ENCODE measurements at places on chromosomes 3 and 15.

DNA sequence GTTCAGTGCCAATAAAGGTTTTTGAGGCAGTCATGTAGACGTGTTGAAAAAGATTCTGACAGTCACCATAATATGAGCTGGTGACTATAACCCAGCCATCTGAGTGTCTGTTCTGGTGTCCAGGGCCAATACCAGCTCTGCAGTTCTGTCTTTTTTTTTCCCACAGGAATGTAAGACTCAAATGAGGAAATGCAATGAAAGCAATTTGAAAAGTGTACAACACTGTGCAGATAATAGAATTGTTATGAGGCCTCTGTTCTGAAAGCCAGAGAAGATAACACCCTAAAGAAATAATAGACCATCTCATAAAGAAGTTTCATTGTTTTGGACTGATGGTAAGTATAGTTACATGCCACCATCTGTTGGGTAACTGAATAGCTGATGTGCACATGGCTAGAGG is 57.1 kb downstream of the CLDN1 start:
- DNase-seq = no peak

- DNase-seq = no peak
Measured at GRCh38 chr15:86572368-86572841, 492.7 kb downstream of the AGBL1 start.

DNA sequence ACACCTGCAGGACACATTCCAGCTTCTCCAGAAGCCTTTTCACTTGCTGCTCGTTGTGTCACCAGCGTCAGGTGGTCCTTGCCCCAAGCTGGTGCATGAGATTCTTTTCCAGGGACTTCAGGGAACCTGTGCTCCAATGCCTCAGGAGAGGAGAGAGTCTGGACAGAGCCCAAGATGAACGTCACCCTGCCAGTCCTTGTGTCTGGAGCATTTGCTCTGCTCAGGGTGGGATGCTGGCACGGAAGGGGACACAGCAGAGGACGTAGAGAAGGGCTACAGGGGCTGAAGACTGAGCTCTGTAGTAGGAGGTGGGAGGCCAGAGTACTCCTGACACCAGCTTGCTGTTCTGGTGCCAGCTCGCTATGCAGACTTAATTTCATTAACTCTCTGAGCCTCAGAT is 262.1 kb downstream of the XXYLT1 start:
- no peak for DNase-seq

DNA sequence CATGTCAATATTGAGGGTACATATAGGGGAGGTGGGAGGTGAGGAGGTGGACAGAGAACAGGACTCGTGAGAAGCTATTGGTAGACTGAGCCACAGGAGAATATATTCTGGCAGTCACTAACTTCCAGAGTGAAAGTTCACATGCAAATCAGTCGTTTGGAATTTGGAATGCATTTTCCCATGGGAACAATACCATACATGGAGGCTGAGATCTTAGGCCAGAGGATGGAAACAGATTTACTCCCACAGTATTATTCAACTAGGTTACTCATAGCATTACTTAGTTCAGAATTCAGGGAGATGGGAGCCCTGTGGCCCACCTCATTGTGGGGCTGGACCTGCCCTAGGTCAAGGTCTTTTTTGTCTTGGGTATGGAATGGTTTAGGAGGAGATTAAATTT is 36.4 kb upstream of the ABHD2 start:
- no peak for DNase-seq

DNA sequence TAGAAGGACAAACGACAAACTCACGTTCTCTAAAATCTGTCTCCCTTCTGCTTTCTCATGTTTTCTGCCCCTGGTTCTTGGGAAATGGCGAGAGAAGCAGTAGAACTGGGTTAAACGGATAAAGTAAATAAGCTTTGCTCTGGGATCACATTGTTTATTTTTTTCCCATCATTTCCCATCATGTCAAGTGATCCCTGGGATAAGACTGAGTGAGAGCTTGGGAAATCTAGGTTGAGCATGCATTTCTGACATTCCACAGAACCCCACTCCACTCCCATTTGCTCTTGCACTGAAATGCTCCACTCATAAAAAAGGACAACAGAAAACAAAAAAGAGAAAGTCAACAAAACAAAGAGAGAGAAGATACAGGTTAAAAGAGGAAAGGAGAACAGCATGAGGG is 69.1 kb downstream of the SEMA6D start:
- DNase-seq = no peak

DNA sequence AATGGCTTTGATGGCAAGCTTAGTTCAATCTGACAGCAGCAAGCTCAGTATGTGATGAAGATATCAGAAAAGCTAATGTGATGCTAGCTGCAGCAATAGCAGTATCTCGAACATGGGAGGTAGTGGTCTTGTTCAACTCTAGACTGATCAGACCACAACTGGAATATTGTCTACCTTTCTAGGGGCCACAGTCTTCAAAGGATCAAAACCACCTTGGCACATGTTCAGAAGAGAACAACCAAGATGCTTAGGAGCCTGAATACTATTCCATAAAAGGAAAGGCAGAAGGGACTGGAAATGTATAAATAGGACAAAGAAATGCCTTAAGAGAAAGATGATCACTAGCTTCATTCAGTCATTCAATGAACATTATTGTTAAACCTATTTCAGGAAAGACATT is 2.3 kb downstream of the C3orf70 start:
- DNase-seq = no peak

- DNase-seq = no peak
Measured at GRCh38 chr15:29138260-29138659, 131.4 kb downstream of the NSMCE3 start.

DNA sequence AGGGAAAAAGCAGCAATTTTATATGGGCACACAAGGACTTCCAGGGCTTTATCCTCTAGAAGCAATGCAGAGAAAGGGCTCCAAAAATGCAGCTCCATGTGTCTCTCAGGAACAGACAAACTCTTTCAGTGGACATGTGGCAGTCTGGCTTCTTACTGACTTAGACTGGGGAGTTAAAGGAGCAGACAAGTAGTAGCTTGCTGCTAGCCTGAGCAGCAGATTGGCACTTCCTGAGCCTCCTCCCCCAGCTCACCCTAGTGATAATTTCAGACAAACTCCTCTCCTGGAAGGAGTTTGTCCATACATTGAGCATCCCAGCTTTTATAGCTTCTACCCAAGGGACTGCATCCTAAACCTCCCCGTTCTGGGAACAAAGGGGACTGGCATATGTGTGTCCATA is 101.7 kb upstream of the MANF start:
- DNase-seq = no peak

DNA sequence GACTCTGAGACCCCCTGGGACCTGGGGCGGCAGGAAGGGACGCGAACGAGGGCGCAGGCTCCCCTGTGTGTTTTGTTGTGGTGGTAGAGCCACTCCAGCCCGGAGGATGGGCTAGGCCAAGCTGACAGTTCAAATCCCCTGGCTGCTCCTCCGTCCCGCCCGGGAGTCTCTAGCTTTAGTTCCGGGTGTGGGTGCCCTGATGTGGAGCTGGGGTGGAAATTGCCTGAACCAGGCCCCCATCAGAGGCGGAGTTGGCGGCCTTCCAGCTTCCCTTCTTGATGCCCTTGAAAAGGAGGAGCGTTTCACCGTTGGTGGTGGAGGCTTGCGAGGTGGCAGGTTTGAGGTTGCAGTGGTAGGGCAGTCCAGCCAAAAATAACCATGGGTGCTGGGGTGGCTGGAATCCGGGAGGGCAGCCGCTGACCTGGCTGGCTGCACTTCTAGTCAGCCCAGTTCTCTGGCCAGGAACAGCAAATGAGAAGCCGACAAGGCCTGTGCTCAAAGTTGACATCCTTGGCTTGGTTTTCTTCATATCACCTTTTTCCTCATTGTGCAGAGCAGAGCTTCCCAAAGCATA is 817 bp downstream of the CLK3 start:
- DNase-seq = peak; percentile 72

GRCh38 chr15:79901958-79902357 is 5.1 kb upstream of the MTHFS start:
- DNase-seq = no peak

DNA sequence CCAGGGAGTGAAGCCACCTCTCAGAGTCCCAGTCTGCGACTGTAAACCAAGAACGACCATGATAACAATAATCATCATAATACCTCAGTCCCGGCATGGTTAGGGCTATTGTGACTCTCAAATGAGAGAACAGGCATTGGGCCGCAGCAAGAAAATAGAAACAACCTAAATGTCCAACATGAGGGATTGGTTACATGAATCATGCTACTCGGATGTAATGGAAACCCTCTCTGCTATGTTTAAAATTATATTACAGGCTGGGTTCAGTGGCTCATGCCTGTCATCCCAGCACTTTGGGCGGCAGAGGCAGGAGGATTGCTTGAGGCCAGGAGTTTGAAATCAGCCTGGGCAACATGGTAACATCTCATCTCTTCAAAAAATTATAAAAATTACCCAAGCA is 2.8 kb downstream of the CPN2 start:
- no peak for DNase-seq

GRCh38 chr3:64295594-64295993 is 70.3 kb upstream of the PRICKLE2 start:
- no peak for DNase-seq

DNA sequence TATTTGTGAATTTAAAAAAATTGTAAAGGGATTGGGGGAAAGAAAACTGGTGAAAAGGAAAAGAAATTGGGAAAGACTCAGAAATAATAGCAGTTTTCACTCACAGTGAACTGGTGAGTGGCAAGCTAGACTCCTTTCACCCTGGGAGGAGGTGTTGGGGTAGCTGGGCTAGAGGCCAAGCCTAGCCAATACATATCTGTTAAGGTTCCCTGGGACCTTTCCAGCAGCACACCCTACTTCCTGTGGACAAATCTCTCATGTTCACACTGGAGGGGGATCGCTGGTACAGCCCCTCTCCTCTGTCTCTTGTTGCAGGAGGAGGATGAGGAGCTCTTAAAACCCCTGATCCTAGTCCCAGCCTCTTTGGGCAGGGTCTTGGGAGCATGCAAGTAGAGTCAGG is 3.7 kb upstream of the RPP25 start:
- DNase-seq = no peak

DNA sequence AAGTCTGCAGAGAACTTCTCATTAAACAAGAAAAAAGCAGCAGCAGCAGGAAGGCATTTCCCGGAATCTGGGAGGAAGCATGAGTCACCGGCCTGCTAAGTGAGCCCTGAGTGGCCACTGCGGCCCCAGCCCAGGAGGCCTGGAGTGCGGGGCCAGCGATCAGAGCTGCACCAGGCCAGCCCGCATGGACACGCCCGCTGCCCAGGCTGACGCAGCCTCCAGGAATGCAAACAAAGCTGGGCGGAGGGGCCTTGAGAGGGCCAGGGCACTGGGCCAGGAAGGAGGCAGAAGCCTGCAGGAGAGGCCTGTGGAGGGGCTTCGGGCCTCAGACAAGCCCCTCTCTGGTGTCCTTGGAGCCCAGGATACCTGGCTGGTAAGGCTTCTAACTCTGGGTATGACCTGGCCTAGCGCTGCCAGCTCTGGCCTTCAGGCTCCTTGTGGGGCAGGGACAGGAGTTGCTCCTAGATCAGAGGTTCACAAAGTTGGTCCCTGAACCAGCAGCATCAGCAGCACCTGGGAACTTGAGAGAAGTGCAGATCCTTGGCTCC is 101.2 kb downstream of the SMAD6 start:
- DNase-seq = peak; percentile 44

GRCh38 chr3:31431321-31431720 is 101.4 kb upstream of the STT3B start:
- DNase-seq = no peak

DNA sequence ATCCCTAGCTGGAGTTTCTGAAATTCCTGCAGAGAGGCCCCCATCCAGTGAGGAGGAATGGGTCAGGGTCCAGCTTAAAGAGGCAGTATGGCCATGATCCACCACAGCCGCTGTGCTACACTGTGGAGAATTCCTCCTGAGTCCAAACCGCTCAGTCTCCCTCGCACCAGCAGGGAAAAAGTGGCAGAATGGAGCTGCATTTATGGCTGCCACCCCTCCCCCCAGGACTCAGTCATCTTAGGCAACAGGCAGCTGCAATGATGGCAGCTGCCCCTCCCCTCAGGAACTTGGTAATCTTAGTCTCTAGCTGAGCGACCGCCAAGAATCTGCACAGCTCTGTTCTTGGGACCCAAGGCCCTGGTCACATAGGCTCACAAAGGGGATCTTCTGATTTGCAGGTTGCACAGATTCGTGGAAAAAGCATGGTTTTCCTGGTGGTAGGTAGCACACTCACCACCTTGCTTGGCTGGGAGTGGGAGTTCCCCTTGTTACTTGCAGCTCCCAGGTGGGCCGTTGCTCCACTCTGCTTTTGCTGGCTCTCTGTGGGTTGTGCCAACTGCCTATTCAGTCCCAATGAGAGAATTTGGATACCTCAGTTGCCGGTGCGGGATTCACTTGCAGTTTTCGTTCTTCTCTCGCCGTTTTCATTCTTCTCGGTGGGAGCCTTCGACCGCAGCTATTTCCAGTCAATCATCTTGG is 204.1 kb downstream of the STXBP5L start:
- no peak for DNase-seq

- DNase-seq = no peak
Measured at GRCh38 chr3:55244247-55244646, 242.9 kb downstream of the WNT5A start.

DNA sequence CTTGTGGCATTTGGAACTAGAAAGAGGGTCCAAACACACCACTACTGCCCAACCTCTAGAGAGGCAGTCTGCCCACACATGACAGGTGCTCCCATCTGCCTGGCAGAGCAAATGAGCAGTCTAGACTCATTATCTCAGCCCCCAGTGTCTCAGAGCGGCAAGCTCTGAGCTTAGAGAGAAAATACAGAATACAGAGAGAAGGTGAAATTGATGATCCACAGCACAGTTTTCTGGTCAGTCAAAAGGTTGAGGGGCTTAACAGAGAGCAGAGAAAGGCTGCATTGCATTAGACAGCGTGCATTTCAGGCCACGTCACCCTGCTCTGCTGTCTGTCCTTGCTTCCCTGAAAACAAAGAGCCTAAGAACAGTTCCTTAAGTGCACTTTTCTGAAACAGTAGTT is 135.1 kb downstream of the KCNMB2 start:
- DNase-seq = no peak

DNA sequence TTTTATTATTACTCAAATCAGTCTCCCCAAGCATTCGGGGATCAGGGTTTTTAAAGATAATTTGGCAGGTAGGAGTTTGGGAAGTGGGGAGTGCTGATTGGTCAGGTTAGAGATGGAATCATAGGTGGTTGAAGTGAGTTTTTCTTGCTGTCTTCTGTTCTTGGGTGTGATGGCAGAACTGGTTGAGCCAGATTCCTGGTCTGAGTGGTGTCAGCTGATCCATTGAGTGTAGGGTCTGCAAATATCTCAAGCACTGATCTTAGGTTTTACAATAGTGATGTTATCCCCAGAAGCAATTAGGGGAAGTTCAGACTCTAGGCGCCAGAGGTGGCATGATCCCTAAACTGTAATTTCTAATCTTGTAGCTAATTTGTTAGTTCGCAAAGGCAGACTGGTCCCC is 20.6 kb upstream of the TRANK1 start:
- DNase-seq = no peak

DNA sequence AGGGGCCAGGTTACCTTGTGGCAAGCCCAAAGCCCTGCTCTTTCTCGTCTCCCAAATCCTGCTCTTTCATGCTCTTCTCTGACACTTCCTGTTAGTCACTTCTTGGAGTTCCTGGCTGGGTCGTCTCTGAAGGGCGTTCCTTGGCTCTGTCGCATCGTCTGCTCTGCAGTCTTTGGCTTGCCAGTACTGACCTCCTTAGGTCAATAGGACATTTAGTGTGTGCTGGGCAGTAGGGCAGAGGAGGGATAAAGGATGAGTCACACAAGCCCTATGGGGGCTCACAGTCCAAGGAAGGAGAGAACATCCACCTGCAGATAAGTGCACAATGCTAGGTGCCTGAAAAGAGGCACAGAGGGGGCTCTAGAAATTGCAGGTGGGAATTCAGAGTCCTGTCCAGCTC is 87.5 kb downstream of the FAM43A start:
- DNase-seq = no peak

GRCh38 chr3:149716984-149717383 is 35.3 kb downstream of the COMMD2 start:
- DNase-seq = no peak

All from CD4-positive, alpha-beta T cell treated with Interleukin-4 for 1 hour (primary cell).